Bladder microvascular endothelial cell (primary cell): ENCODE measurements at places on chromosomes 1 and 21. TPM values are rescaled to one million over a fixed set of nuclear protein-coding genes. Genes with fewer than 3 reads are reported as not detected.

The ATP6V1G3 gene
- not detected in 2 replicates for total RNA-seq

The TOE1 gene
- total RNA-seq, result 13.4 and 23.4 TPM in 2 replicates

The RGS13 gene
- not detected in 2 replicates for total RNA-seq

The CYP2J2 gene
- 0.16 and 0.19 TPM in 2 replicates for total RNA-seq

The KCNA2 gene
- not detected in 2 replicates for total RNA-seq

The MT1HL1 gene
- not detected in 2 replicates for total RNA-seq

The MYCL gene
- 0.16 and 0.44 TPM in 2 replicates for total RNA-seq

The F13B gene
- total RNA-seq, result not detected in 2 replicates

The PLA2G2C gene
- not detected in 2 replicates for total RNA-seq

The SLC35F3 gene
- not detected in 2 replicates for total RNA-seq

The FABP3 gene
- 0.57 and 5.5 TPM in 2 replicates for total RNA-seq

The ILDR2 gene
- total RNA-seq, result under 0.01 TPM in 1 of 2 replicates, not detected in the other

The TUFT1 gene
- 1.1 and 15.8 TPM in 2 replicates for total RNA-seq

The MAP3K21 gene
- 0.16 and 2.3 TPM in 2 replicates for total RNA-seq

The AIRE gene
- total RNA-seq, result not detected in 2 replicates

The CLIC6 gene
- not detected in 2 replicates for total RNA-seq
